ENCODE measurements at places on chromosomes 5 and 9.

DNA sequence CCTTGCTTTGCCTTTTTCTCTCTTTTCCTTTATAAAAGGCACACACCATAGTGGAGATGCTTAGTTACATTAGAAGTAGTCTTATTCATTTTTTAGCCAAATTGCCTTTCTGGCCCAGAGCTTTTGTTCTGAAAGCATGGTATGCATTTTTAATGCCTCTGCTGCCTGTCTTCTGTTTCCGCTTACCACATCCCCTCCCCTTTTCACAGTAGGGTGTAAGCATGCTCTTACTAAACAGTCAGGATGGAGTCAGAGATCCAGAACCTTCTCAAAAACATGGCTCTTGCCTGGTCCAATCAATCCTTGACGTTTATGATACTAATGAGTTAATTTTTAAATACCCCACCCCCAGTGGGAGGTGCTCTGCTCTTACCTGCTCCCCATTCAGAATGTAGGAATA lies 22.5 kb downstream of the PPP3R2 start:
- no peak for DNase-seq

- DNase-seq, result no peak
Observed at GRCh38 chr9:71662082-71662481, 106.2 kb downstream of the CEMIP2 start.

DNA sequence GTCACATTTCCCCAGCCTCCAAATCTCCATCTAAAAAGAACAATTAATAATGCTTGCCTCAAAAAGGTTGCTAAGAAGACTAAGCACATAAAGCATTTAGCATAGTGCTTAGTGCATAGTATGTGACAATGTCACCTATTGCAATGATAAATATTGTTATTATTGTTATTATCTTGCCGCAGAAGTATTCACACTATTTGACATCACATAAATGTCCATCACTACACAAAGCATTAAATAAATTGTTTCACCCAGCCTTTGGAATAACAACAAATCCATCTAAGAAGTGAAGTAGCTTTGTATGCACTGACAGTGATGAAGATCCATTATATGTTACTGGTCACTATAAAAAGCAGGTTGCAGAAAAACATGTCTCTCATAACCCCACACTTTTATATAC lies 2263.9 kb upstream of the WWC1 start:
- DNase-seq, result no peak

- no peak for DNase-seq
Observed at GRCh38 chr5:77133061-77133758, 46.1 kb upstream of the ZBED3 start.

DNA sequence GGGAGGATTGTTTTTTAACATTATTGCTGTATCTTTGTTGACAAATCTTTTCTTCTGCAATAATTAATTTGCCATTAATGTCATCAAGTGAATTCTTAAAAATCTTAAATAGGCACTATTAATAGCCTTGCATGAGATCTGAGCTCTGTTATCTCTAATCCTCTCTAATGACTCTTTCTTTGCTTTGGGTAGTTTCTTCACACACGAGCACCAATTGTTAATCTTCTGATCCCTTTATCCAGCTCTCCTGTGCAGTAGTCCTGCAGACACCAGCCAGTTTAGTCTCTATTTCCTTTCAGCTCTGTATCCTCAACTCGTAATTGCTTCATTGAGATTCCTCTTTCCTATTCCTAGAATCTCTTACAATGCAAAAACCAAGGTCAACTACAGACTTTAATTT lies 8.1 kb downstream of the SPINK14 start:
- DNase-seq, result no peak

DNA sequence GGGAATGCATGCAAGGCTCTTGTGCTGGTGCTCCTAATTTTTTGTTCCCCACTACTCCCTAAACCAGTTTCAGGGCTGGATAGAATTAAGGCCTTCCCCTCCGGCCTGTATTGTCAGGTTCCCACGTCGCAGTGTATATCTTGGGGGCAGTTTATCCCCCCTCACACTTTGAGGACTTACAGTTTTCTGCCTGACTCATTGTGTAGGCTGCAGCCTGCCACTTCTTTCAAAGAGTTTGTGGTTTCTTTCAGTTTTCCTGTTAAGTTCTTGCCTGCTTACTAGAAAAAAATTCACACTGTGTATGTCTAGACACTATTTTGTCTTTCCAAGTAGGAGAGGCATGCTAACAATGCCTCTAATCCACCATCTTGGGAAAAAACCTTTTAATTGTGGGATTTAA lies 28.4 kb upstream of the BTNL3 start:
- DNase-seq, result no peak

DNA sequence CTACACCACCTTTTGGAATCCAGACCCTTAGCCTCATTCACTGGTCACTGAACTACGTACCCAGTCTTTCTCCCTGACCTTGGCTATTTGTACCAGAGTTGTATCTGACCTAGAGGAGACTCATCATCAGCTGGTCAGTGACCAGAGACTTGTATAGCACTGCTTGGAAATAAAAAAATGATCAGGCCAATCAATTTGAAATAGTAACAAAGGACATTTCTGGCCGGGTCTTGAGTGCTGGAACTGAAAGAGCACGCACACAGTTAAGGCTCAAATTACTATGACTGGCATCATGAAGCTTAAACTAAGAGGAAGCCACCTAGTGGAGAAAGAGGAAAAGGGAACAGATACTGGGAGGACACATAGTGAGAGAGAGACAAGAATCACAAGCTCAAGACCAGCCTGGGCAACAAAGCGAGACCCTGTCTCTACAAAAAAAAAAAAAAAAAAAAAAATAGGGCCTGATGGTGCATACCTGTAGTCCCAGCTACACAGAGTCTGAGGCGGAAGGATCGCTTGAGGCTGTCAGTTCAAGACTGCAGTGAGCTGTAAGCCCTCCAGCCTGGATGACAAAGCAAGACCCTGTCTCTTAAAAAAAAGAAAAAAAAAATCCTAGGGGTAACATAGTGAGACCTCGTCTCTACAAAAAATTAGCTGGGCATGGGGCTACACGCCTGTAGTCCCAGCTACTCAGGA lies 12.8 kb upstream of the SRP19 start:
- no peak for DNase-seq

GRCh38 chr5:177303121-177303924 lies at the start of the genes PRELID1 and RAB24:
PRELID1 (plus strand) TSS chr5:177303799; CDS start chr5:177303986, 187 bp downstream.
RAB24 (minus strand) TSS chr5:177303719; CDS start chr5:177303288, 431 bp downstream.
- no peak for DNase-seq

- DNase-seq, result no peak
Observed at GRCh38 chr5:87081016-87081415, 186.7 kb upstream of the RASA1 start.

DNA sequence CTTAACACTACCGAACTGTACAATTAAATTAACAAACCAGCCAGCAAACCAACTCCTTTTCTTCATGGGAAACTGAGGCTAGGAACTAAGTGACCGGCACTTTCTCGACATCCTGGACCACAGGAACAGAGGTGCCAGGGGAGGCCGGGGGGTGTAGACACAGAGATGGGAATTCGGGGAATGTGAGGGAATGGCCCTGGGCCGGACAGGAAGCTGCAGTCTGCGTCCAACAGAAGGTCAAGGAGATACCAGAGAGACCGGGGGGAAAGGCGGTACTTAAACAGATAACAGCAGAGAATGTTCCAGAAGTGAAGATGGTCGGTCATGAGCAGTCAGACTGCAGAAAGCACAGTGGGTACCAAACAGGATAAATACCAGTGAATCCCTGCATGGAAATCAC lies 40.3 kb downstream of the DBH start:
- DNase-seq, result no peak

DNA sequence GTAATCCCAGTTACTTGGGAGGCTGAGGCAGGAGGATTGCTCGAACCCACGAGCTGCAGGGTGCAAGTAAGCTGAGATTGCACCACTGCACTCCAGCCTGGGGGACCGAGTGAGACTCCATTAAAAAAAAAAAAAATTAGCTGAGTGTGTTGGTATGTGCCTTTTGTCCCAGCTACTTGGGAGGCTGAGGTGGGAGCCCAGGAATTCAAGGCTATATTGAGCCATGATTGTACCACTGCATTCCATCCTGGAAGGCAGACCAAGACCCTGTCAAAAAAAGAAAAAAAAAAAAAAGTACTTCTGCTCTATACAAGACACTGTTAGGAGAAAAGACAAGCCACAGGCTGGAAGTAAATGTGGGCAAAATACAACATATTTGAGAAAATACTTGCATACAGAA lies 68.5 kb upstream of the FBXW11 start:
- DNase-seq, result no peak

DNA sequence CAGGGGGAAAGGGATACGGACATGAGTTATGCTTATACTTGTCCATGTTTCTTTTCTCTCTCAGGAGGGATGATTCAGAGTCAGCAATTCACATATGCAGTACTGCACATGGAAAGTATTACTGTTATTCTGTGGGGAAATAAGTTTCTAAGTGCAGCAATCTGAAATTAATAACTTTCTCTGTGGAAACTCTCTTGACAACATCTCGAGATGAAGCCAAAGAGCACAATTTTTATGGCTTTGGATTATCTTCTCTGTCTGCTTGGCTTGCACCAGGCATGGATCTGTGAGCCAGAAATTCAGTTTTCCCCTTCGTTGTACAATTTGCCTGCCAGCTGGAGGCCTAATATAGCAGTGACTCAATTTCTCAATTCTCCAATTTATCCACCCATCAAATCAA lies 2.5 kb upstream of the NDFIP1 start:
- no peak for DNase-seq

- DNase-seq, result no peak
Observed at GRCh38 chr5:141094481-141095262, at the start of gene PCDHB2. PCDHB2 (plus strand) TSS chr5:141094615; CDS start chr5:141094791, 176 bp downstream.

- no peak for DNase-seq
Observed at GRCh38 chr5:89769975-89770374, 639.6 kb downstream of the CETN3 start.

GRCh38 chr5:33978306-33978705 lies 6.2 kb downstream of the SLC45A2 start:
- DNase-seq, result no peak

GRCh38 chr5:150256410-150257064 lies 33.0 kb downstream of the CAMK2A start:
- no peak for DNase-seq

GRCh38 chr5:8714198-8714597 lies 831.7 kb downstream of the SEMA5A start:
- DNase-seq, result no peak

GRCh38 chr5:117204926-117205869 lies 630.6 kb upstream of the SEMA6A start:
- no peak for DNase-seq

DNA sequence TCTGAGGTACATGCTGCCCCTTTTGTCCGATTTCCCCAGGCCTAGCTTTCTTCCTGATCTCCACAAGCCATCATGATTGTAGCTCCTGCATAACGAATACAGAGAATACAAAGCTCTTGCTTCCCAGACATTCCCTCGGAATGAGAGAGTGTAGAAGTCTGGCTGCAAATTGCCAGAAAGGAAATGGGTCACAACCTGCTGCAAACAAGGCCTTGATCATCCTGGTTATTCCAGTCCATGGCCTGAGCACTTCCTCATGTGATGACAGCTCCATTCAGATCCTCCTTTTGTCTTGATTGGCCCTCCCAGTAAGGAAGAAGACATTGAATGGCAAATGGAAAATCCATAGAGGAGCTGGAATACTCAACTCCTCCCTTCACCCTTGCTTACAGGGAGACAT lies 136.0 kb upstream of the ADRA1B start:
- no peak for DNase-seq

GRCh38 chr5:138647261-138647788 lies 72.1 kb upstream of the HSPA9 start:
- no peak for DNase-seq

GRCh38 chr9:37935096-37935495 lies 31.2 kb upstream of the SLC25A51 start:
- DNase-seq, result no peak
